ENCODE measurements at places on chromosomes 16 and 17.

DNA sequence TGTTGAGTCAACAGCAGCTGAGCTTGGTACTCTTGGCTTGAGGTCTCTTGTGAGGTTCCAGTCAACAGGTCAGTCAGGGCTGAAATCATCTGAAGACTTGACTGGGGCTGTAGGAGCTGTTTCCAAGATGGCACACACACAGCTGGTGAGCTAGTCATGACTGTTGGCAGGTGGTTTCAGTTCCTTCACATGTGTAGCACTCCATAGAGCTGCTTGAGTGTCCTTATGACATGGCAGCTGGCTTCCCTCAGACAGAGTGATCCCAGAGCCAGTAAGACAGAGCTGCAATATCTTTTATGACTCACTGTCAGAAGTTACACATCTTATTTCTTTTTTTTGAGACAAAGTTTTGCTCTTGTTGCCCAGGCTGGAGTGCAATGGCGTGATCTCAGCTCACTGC, 19.5 kb upstream of the GAS7 start:
- no peak for DNase-seq

DNA sequence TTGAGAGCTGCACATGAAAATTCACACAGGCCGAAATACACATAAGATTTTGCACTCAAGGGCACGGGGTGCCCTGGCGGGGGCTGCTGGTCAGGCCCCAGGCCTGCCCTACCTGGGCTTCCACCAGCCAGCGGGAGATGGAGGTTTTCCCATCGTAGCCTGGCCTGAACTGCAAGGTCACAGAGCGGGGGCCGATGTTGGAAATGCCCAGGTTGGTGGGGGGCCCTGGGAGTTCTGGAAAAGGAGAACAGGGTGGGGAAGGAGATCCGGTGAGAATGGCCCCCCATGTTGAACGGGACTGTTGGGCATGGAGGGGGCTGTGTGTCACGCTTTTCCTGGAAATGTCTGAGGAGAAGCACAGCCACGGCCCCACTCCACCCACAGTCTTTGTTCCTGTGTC, 87.3 kb upstream of the CDC42EP4 start:
- no peak for DNase-seq

DNA sequence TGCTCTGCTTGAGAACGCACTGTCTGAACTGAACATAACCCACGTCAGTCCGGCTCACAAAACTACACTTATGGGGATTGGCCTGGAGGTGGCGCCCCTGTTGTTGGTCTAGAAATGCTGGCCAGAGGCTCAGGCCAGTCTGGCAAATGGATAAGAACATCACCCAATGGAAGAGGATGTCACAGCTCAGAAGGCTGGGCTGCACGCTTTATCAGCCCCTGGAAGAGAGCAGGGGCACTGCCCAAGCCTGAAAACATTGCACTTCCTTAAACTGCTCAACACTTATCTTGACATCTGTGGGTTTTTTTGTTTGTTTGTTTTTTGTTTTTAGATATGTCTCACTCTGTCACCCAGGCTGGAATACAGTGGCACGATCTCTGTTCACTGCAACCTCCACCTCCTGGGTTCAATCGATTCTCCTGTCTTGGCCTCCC, 24.8 kb upstream of the BPTF start:
- DNase-seq, result peak; percentile 53

DNA sequence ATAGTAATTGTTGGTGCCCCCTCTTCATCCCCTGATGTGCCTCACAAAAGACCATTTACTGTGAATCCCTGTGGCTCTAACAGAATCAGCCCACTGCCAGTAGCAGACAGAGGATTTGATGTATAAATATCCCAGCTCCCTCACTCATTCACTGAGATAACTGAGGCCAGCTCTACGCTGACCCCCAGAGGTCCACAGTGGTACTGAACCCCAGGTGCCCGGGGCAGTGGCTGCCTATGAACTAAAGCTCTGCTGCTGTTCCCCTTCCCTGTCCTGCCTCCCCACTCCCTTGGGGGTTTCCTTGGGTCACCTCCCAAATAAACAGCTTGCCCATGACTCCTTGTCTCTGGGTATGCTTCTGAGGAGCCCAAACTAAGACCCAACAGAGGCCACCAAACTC, 295.8 kb downstream of the FOXL1 start:
- no peak for DNase-seq

- DNase-seq, result no peak
These were observed 49.4 kb downstream of the KANSL1 start for GRCh38 chr17:46143827-46144236.

DNA sequence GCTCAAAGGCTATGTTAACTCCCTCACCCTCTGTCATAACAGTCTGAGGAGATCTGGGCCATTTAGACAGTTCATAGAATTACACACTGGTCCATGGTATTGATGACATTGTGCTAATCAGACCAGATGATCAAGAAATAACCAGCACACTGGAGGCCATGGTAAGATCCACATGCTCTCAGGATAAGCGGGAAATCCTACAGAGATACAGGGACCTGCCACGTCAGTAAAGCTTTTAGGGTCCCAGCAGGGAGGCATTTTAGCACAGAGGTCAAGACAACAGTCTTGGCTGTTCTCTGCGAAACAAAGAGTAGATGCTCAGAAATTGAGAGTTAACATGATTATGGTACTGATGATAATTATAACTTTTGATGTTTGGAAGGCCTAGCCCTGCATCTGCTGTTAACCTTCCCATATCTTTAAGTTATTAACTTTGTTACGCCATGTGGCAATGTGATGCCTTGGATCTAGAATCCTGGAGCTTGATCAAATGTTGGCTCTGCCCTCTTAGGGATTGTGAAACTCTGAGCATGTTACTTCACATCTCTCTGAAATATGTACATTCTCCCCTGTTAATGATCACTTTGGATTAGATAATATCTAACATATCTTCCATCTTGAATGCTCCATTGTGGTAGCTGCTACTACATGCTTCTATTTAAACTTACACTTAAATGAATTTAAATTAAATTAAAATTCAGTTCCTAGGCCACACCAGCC, 172.0 kb upstream of the SOX9 start:
- DNase-seq, result no peak

DNA sequence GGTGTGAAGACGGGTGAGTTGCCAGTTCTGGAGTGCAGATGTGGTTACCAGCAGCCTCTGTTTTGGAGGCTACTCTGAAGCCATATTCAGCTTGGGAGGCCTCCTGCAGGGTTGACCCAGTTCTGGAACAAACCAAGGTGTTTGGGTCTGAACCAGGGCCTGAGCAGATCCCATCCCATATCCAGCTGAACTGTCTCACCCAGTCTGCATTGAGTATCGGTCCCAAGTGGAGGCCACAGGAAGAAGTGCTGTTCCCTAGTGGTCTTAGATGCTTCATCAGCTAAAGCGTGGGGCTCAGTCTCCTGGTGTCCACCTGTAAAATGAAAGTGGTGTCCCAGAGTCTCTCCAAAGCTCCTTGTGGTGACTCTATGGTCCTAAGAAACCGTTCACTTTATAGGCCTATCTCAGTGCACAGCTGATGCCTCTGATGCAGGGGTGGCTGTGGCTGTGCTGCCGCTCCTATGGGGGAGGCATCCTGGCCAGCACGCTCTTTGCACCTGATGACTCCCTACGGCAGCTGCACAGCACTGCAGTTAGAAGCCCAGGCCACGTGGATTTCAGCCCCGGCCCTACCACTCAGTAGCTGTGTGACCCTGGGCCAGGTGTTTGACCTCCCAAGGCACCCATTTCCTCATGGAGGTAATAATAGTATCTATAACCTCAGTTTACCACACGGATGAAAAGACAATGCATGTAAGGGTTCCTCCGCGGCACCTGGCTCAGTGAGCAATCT, 21.0 kb downstream of the CBX4 start:
- DNase-seq, result no peak

DNA sequence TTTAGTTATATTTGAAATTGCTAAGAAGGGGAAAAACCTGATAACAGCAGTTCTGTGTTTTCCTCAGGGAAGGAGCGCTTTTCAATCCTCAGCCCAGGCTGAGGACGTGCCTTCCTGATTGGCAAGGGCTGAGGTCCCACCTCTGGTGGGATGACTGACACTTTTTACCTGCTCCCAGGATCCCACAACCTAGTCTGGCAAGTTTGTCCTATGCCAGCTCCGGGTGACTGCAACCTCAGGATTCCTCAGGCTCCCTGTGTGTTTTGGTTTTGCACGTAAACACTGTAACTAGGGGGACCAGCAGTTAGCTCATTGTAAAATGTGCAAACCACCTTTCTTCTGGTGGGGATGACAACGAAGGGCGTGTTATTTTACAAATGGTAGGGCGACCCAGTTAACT, 7.5 kb downstream of the MARCHF10 start:
- DNase-seq, result no peak

GRCh38 chr17:19460700-19461099, 49.7 kb downstream of the RNF112 start:
- DNase-seq, result no peak

DNA sequence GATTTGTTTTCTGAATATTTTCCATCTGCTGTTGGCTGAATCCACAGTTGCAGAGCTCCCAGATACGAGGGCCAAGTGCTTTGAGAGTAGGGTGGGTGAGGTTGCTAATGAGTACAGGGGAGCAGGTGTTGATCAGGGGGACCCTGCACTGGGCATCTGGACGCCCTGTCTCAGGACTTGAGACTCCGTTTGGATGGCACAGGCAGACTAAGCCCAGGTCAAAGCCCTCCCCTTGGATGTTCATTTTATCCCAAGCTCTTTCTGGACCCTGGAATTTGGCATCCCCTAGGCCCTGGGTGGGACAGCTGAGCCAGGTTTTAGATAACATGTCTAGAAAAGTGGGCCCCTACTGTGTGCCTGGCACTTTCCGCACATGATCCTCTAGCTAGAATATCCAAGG, 12.1 kb downstream of the USP6 start:
- DNase-seq, result no peak

GRCh38 chr16:56351481-56351880, 73.9 kb downstream of the AMFR start:
- no peak for DNase-seq

DNA sequence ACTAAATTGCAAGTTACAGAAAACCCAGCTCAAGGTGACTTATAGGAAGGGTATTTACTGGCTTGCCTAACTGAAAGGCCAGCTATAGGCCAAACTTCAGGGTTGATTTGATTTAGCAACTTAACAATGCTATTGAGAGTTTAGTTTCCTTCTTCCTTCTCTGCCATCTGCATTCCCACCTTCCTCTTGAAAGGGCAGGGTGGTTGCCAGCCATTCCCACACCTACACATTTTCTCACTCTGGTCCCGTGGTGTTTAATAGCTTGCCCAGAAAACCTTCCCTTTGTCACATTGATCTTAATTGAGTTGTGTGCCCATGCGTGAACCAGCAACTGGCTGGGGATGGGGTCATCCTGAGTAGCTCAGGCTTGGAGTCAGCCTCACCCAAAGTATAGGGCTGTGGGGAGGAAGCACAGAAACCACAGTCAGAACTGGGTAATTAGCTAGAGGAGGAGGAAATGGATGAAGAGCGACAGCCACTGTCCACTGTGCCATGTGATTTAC, 194.7 kb downstream of the SPECC1 start:
- DNase-seq, result no peak

- DNase-seq, result no peak
These were observed 254.1 kb upstream of the ZFHX3 start for GRCh38 chr16:73301984-73302383.

DNA sequence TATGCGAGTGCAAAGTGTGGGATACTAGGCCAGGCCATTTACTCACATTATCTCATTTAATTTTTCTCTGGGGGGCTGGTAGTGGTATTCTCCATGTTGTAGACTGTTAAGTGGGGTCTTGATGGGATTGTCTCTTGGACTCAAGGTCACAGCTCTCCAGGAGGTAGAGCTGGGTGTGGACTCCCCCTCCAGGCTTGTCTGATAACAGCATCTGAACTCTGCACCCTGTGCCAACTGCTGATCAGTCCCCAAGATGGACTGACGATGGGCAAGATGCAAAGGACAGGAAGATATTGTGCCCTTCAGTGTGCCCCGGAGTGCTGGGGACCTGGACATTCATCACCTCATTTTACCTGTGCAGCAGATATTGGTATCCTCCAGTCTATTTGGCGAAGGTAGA, 147.8 kb downstream of the MSI2 start:
- DNase-seq, result no peak

GRCh38 chr16:86494039-86494564, 16.2 kb upstream of the FOXF1 start:
- DNase-seq, result no peak

GRCh38 chr16:80511824-80512592, 28.8 kb upstream of the DYNLRB2 start:
- DNase-seq, result no peak

GRCh38 chr17:71378741-71379140, 742.1 kb upstream of the SOX9 start:
- no peak for DNase-seq

- no peak for DNase-seq
These were observed 2.1 kb downstream of the METTL22 start for GRCh38 chr16:8623634-8624033.

DNA sequence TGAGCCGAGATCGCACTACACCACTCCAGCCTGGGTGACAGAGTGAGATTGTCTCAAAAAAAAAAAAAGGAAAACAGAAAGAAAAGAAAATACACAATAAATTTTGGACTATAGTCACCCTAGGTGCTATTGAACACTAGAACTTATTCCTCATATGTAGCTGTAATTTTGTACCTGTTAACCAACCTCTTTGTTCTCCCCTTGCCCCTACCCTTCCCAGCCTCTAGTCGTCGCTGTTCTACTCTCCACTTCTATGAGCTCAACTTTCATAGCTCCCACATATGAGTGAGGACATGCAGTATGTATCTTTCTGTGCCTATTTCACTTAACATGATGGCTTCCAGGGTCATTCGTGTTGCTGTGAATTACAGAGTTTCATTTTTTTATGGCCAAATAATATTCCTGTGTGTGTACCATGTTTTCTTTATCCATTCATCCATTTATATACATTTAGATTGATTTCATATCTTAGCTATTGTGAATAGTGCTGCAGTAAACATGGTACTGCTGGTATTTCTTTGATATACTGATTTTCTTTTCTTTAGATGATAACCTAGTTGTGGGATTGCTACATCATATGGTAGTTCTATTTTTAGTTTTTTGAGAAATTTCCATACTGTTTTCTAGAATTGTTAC, 28.3 kb downstream of the VPS35L start:
- peak; percentile 20 for DNase-seq

GRCh38 chr17:29349409-29349808, 40.8 kb upstream of the TAOK1 start:
- no peak for DNase-seq

GRCh38 chr16:12089492-12090150, 113.1 kb downstream of the SNX29 start:
- DNase-seq, result no peak

Measured in astrocyte of the cerebellum (primary cell).